ENCODE measurements at places on chromosomes 13 and 19.

DNA sequence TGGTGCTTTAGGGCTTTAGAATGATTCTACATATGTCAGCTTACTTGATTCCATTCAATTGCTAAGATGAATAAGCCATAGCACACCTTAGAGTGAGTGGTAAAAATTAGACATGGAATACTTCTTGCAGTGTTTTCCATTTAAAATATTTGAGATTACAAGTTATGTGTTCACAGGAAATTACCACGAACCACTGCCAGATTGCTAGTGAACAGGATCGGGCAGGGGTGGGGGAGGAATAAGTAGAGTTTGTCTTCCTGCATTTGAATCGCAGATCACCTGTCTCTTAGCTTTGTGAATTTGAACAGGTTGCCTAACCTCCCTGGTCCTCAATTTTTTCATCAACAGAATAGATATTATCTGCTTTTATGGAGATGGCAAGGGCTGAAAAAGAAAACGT, 124.6 kb downstream of the GGACT start:
- no peak for DNase-seq

- no peak for DNase-seq
Measured at GRCh38 chr19:33703821-33704220, 82.1 kb downstream of the CHST8 start.

- no peak for DNase-seq
Measured at GRCh38 chr13:98260357-98261164, 83.5 kb upstream of the RNF113B start.

- no peak for DNase-seq
Measured at GRCh38 chr13:32032759-32033158, 1.2 kb downstream of the FRY start.

DNA sequence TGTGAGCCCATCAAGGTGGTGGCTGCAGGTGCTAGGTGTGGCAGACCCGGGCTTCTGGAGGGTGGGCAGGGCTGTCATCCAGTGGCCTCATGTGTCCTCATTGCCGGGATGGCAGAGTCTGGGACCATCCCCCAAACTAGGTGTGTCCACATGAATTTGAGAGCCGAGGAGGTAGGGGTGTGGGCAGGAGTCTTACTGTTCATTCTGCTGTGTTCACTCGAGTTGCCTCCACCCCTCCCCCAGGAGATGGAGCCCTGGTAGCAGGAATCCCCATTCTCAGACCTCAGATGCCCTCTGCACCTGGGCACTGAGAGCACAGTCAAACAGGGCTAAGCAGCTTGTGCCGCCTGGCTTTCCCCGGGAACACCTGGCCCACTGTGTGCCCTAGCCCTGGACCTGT, 22.4 kb downstream of the NAXD start:
- DNase-seq = no peak

- DNase-seq = no peak
Measured at GRCh38 chr13:27132538-27132937, 39.1 kb downstream of the USP12 start.

GRCh38 chr19:1471515-1472160, 7.4 kb downstream of the C19orf25 start:
- DNase-seq = no peak

GRCh38 chr19:35553385-35554000, 8.1 kb downstream of the TMEM147 start:
- no peak for DNase-seq

GRCh38 chr13:49641801-49642291, 13.5 kb downstream of the ARL11 start:
- DNase-seq = peak; percentile 84

- DNase-seq = no peak
Measured at GRCh38 chr13:28537171-28537570, 42.2 kb upstream of the FLT1 start.

- no peak for DNase-seq
Measured at GRCh38 chr19:39412867-39413271, 400 bp downstream of the PLEKHG2 start.

DNA sequence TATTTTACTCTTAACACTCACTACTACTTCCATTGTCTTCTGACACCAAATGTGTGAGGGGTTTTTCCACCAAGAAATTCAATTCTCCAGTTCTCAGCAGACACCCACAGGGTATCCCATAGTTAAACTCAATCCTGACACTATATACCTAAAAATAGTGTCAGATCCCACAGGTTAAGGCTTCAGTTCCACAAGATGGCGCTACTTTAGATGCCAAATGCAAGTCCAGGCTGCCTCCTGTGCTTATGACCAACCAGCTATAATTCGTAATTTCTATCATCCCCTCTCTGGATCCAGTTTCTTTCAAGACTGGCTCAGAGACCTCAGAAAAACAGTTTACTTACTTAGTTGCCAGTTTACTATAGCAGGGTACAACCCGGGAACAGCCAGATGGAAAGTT, 1146.2 kb upstream of the SPRY2 start:
- DNase-seq = no peak

GRCh38 chr13:30936971-30937370, 4.5 kb downstream of the TEX26 start:
- no peak for DNase-seq

DNA sequence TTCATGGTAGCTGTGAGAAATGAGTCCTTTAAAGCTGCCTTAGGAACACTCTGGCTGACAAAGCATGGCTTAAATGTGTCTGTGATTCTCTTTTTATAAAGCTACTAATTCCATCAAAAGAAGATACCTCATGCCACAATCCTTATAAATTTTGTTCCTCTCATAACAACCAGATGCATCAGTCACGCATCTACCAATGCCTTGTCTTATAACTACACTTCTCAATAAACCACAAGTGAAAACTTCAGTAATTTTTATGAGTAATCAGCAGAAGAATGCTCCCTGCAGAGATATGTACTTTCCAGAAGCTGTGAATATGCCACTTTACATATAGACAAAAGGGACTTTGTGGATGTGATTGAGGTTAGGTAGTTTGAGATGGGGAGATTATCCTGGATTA, 147.8 kb downstream of the SUCLA2 start:
- DNase-seq = no peak

- DNase-seq = no peak
Measured at GRCh38 chr13:93872786-93873347, 606.6 kb downstream of the DCT start.

DNA sequence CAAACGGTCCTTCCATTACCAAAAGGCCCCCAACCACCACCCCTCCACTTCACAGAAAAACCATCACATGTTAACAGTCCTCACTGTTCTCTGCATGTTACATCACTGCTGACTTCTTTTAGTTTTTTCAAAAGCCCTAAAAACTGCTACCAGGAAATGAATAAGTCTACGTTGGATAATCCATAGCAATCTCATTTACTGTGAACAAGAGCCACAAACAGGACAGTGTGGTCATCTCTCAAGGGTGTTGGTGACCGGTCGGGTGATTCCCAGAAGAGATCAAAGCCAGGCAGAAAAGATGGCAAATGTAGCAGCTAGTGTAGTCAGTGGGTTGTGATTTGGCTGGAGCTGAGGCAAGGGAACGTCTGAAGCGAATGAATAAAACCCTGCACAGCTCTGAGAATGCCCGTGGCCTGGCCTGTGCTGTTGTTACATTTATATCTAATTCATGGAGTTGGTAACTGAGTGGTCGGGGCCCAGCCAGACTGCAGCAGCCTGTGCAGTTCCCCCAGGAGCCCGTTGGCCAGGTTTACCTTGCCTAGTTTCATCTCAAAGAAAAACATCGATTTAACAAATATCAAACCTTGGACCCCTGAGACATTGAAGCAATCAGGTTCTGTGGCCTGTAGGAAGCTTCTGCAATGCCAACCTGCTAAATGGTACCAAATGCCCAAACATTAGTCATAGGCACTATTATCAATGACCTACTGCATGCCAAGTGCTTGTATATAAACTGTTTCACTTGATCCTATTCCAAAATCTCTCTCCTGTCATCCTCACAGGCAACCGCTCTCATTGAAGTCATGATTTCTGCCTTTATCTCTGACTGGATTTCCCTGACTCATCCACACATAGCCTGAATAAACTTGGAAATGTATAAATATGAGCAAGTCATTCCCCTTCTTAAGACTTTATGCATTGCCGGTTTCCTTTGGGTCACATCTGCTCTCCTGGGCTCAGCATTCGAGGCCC, 153.8 kb upstream of the SERP2 start:
- DNase-seq = no peak

DNA sequence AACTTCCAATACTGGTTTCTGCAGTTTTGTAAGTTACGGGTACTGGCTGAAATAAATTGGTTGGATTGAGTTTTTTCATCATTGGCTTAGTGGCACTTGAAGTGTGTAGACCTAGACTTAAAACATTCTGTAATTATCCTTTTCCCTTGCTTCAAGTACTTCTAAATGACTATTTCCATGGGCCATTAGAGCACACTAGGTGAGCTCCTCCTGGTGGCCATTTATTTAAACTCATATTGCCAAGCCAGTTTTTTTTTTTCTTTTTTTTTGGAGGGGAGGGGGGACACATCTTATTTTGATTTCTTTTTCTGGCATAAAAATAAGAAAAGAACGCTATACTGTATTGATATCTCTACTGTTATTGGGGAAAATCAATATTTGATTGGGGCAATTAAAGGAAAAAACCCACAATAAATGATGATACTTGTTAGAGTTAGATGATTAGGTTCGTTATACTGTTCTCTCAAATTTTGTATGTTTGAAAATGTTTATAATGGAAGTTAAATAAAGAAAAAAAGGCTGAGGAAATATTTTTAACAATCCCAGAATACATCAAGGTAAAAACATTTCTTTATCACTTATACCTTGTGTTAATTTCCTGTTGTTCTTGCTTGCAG, 82.9 kb downstream of the PDS5B start:
- DNase-seq = peak; percentile 59

GRCh38 chr13:20270163-20270865, 38.2 kb upstream of the GJB6 start:
- no peak for DNase-seq

GRCh38 chr13:49840266-49840665, 47.8 kb upstream of the KPNA3 start:
- no peak for DNase-seq

- DNase-seq = no peak
Measured at GRCh38 chr13:104404325-104404724, 1338.1 kb upstream of the SLC10A2 start.

All from bone marrow (tissue), 2 donors.